ENCODE measurements at places on chromosomes 3 and 15.

GRCh38 chr3:69322158-69322509 is 63.8 kb downstream of the FRMD4B start:
- no peak for DNase-seq

DNA sequence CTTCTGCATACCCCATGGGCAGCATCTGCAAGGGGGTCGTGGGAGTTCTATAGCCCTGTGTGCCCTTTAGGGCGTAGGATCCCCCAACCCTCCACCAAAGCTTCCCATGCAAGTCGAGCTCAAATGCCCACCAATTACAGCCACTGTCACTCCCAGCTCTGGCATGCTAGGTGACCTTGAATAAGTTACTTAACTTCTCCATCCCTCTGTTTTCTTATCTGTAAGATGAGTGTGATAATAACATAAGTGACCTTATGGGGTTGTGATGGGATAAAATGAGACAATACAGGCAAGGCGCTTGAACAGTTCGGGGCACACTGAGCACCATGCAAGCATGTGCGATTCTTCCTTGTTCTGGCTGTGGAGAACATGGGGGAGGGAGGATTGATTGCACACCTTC is 74.8 kb upstream of the POMGNT2 start:
- no peak for DNase-seq

DNA sequence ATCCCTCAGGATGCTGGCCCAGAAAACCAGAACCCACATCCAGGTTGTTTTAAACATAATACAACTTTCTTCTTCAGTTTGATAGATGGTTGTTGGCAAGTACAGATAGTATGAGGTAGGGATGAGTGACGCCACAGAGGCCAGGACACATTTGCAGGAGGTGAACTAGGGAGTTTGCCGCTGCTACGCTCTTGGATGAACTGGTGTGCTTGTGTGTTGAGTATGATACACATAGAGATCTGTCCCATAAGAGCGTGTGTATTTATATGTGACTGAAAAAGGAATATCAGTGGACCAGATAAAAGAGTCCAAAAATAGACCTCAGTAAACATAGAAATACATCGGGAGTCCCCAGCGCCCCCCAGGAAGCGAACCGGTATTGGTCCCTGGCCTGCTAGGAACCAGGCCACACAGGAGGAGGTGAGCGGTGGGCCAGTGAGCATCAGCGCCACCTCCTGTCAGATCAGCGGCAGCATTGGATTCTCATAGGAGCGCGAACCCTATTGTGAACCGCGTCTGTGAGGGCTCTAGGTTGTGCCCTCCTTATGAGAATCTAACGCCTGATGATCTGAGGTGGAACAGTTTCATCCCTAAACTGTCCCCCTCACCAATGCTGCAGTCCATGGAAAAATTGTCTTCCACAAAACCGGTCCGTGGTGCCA is 98.1 kb downstream of the LRRK1 start:
- no peak for DNase-seq

- no peak for DNase-seq
Observed at GRCh38 chr3:9786825-9787669, 5.2 kb downstream of the TADA3 start.

DNA sequence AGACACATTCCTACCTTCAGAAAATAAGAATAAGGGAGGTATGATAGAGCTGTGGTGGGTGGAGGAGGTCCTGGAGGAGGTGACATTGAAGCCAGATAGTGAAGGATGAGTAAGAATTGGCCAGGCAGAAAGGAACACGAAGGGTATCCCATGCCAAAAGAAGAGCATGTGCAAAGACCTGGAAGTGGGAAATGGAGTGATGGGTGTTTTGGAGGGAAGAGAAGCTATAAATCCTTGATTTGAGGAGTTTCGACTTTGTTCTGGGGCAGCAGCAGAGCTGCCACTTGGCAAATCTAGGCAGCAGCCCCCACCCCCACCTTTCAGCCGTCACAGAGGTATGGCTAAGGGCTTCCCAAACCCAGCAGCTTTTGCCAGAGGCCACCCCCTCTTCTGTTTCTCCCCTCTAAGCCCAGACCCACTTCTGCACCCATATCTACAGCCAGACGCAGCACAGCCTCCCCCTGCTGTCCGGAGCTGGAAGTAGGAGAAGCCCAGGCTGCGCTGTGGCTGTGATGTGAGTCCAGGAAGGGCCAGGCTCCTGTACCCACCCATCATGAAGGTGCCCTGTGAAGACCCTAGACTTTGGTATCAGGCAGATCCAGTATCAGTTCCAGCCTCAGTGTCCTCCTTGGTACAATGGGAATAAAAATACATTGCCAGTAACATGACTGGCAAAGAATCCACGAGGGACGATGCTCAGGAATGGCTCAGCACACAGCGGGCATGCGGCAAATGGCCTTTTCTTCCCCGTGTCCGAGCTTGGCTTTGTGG is 188.7 kb upstream of the LINGO1 start:
- DNase-seq: peak; percentile 23

DNA sequence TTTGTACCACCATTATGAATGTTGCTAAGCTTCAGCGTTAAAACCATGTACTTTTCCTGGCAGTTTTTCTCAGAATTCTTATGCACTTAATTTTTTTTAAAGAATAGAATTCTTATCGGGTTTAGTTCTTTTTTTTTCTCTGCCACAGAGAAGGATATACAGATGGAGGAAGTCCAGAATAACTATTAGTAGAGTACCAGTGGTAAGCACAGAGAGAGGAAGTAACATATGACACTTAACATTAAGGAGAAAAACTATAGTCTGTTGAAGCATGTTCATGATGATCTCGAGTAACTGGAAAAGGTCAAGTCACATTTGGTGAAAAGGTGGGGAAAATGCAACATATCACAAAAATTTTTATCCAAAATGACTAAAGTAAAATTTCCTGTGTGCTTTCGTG is 68.9 kb downstream of the RNF13 start:
- no peak for DNase-seq

GRCh38 chr15:56428821-56429458 is 36.0 kb downstream of the MNS1 start:
- no peak for DNase-seq

GRCh38 chr3:19331931-19332330 is 183.6 kb downstream of the KCNH8 start:
- DNase-seq: no peak

DNA sequence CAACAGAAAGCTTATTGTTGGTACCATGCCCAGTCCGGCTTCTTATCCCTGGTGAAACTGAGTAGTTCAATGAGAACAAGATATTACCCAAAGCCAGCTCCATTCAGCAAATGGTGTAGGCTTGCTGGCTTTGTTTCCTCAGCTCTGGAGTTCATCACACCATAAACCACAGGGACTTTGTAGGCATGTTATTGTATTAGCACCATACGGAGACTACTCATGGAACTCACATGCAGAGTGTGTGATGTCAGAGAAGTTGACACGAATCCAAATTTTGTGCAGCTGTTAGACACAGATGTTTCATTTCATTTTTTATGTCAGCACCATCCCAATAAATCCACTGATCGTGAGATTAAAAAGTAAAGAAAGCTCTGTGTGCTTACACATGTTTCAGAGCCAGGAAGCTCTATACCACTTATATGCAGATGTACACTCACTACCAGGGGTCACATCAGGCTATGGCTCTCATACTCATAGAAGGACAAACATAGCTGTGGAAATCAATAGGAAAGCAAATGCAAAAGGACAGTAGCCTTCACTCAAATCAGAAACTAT is 63.4 kb upstream of the LEKR1 start:
- DNase-seq: no peak

- DNase-seq: no peak
Observed at GRCh38 chr3:161265916-161266571, 44.9 kb downstream of the NMD3 start.

DNA sequence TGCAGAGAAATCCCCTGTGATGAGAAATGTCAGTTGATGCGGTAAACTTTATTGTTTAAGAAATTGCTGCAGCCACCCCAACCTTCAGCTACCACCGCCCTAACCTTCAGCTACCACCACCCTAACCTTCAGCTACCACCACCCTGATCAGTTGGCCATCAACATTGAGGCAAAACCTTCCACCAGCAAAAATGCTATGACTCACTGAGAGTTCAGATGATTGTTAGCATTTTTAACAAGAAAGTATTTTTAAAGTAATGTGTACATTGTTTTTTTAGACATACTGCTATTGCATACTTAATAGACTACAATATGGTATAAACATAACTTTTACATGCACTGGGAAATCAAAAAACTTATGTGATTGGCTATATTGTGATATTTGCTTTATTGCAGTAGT is 30.0 kb downstream of the U2SURP start:
- DNase-seq: no peak

GRCh38 chr3:185200639-185201038 is 47.8 kb upstream of the C3orf70 start:
- DNase-seq: no peak

DNA sequence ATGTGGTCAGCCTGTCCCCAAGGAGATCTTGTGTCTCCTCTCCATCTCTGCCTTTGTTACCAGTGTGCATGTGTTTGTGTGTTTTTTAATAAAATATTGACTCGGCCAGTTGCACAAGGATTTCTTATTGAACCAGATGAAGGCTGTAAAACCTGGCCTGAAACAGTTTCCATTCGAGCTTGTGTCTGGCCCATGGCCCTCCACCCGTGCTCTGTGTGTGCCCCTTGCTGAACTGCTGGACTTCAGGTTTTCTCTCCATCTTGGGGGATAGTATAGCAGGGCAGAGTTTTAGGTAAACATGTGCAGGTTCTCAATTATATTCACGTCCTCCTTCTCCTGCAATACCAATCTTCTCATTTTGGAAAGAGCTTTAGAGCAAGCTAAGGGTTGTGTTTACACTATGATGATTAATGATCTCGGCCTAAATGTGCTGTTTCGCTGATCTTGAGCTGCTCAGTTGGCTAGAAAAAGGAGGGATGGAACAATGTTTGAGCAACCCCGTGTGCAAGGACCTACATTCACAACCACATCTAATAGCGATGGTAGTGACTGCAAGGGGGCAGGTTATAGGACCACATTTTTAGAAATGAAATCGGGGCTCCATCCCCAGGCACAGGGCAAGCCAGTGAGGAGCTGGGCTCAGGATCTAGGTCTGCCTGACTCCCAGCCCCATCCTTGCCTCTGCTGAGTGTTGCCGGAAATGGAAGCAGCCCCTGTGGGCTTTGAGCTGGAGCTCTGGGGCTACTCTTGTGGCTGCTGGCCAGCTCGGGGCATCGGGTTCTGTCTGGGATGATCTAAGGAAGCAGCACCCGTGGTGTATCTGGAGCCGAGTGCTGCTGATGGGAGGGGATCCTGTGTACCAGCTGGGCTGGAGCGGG is 47.7 kb downstream of the CMTM6 start:
- DNase-seq: no peak

GRCh38 chr15:62835351-62835750 is 207.2 kb upstream of the TPM1 start:
- DNase-seq: no peak

- no peak for DNase-seq
Observed at GRCh38 chr15:50944672-50945071, 36.2 kb downstream of the AP4E1 start.

- no peak for DNase-seq
Observed at GRCh38 chr3:145959457-145960088, 201.4 kb downstream of the PLOD2 start.

DNA sequence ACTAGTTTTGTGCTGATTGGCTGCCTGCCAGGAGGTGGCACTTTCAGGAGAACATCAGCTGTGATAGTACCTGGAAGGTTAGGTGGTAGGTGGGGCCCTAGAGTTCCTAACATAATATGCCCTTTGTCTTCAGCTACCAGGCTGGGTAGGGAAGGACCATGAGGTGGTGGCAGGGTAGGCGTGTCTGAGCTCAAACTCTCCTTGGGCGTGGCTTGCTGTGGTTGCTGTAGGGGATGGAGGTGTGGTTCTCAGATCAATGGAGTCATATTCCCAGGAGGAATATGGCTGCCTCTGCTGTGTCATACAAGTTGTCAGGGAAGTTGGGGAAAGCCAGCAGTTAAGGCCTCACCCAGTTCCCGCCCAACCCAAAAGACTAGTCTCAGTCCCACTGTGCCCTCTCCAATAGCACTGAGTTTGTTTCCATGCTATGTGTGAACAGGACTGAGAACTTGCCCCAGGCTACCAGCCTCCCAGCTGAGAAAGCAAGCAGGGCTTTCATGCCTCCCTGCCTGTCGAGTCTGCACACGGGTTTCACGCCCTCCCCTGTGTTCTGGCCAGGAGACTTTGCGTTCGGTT is 107.7 kb downstream of the CHCHD4 start:
- DNase-seq: no peak

DNA sequence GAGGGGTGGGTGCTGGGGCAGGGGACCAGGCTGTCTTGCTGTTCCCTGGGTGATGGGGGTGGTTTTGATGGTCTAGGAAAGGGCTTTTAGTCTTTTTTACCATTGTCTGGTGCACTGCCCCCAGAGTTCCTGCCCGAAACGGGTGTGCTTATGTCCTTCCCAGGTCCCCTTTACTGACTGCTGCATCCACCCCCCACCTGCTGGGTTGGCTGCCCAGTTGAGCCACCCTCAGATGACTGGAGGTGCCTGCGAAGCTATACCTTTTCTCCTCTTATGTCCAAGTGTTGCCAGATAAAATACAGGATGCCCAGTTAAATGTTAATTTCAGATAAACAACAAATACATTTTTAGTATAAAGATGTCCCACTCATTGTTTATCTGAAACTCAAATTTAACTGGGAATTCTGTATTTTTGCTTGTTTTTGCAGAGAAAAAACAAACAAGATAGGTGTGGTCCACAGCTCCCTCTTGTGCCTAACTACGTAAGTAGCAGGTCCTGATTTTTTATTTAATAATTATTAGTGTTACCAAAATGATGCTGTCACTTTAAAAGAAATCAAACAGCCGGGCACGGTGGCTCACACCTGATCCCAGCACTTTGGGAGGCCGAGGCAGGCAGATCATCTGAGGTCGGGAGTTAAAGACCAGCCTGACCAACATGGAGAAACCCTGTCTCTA is 6.1 kb upstream of the RPP14 start:
- DNase-seq: no peak

DNA sequence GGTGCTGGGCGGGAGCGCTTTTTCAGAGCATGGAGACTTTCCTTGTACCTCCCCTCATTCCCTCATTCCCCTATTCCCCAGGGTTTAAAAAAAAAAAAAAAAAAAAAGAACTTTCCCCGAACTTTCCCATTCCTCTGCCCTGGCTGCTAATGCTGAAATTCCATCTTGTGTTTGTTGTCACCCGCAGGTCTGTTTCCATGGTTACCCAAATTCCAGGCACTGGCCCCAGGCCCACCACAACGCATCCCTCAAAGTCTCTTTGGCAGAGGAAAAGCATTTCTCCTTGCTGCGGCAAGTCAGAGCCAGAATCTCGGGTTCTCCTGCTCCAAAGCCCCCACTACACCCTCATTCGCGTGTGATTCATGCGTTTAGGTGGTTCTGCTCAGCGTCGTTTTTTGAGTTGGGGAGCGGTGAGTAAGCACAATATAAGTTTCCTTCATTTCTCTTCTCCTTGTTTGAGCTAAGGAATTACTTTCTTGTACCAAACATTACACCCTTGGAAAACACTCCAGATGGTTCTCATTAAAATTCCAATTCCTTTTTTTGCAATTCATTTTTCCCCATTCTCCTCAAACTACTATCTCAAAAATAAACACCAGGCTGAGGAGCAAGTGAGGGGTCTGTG is 21.6 kb downstream of the ANAPC13 start:
- DNase-seq: no peak

GRCh38 chr3:186121968-186122367 is 13.1 kb upstream of the ETV5 start:
- DNase-seq: no peak

- DNase-seq: no peak
Observed at GRCh38 chr3:105775368-105775767, 93.4 kb downstream of the CBLB start.

All from stimulated activated CD4-positive, alpha-beta T cell treated with anti-CD3 and anti-CD28 coated beads, Interleukin-12 subunit alpha, Interleukin-12 subunit beta, amount 100 ng/mL, for 48 hours (primary cell).